B cell (primary cell): ENCODE measurements at places on chromosomes 12 and 14.

GRCh38 chr12:92571844-92572543 lies 130.8 kb upstream of the PLEKHG7 start:
- no peak for DNase-seq

- no peak for DNase-seq
Observed at GRCh38 chr12:6374786-6375160, 590 bp downstream of the SCNN1A start.

GRCh38 chr12:48084066-48084465 lies 21.8 kb downstream of the SENP1 start:
- DNase-seq = peak; percentile 26

DNA sequence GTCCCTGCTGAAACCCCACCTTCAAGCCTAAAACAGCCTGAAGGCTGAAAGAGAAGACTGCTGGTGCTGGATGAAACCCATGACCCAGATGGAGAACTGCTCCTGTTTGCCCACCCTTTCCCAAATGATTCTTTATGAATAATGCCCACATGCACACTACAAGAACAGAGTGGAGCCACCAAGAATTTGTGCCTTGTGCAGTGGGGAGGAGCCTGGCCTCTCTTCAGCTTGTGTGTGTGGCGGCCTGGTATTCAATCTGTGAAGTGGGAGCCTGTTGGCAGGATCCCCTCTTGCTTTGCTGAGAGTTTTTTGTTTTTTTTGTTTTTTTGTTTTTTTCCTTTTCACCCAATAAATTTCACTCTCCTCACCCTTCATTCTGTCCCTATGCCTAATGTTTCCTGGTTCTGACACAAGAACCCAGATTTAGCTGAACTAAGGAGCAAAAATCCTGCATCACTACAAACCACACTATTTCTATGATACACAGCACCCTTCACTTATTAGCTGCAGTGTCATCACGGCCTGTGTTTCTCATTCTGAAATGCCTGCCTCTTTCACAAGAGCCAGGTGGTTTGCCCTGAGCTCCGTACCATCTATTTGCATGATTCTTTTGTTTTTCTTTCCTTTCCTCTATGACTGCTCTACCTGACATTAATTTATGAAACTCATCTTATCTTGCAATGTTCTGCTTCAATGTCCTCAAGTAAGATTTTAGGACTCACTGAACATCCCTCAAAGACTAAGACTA lies 585.5 kb upstream of the ATXN7L3B start:
- DNase-seq = no peak

DNA sequence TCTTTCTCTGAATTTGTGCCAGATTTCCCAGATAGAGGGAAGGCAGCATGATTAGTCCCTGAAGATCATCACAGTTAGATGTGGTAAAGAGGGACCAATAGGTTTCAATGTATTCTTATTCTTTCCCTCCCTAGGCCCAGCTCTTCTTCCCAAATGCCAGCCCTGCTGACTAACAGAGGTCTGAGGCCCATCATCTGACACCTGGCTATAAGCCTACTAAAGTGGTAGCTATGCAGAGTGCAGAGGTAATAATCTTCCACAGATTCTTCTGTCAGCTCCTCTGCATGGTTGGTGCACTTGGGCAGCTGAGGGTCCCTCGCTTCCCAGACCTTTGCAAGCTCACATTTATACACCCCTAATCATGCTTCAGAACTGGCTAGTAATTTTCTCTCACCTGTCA lies 63.7 kb upstream of the PZP start:
- no peak for DNase-seq

DNA sequence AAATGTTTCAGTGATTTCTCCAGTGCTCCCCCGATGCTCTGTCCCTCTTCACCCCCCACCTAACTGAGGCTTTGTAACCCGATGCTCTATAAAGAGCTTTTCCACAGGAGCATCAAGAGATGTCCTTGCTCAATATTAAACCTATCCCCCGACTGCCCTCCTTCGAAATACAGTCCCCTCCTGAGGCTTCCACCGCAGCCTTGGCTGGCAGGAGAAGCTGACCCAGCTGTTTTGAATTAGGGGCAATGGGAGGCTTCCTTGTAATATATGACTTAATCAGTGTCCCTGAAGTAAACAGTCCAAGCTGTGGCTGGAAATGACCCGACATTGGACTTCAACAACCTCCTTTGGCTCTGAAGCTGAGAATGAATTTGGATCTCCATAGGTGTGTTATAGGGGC lies 62.4 kb downstream of the TMEM30B start:
- no peak for DNase-seq

DNA sequence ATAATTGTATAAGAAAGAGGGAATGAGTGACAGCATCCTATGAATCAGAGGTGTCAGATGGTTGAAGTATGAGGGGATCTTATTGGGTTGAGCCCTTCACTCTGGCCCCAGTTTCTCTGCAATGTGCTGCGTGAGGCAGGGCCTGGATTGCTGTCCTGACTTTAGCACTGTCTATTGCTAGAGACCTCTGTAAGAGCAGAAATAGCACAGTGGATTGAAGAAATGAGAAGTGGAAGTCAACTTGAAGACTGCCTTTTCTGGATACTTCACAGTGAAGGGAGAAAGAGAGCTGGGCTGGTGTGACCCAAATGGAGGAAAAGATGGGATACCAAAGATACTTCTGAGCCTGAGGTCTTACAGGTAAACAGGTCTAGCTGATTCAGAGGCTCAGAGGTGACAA lies 5.8 kb downstream of the ASCL4 start:
- DNase-seq = no peak

DNA sequence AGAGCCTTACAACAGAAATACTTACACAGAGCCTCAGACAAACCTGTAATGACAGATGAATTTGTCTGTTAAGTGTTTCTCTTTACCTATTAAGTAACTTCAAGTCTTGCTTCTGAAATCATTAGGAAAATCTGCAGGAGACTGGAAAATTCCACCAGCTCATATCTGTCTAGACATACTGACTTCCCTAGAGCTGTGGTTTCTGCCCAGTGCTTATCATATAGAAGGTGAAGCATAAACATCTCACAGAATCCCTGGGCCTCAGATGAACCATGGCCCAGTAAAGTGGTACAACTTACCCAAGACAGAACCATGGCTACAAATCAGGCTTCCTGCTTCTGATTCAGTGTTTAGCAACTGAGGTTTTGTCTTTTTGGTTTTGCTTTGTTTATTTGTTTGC lies 91.6 kb downstream of the EGLN3 start:
- DNase-seq = no peak

- DNase-seq = no peak
Observed at GRCh38 chr14:90658541-90658967, 157.7 kb downstream of the TTC7B start.

GRCh38 chr12:100737168-100737567 lies 57.4 kb upstream of the ANO4 start:
- no peak for DNase-seq

DNA sequence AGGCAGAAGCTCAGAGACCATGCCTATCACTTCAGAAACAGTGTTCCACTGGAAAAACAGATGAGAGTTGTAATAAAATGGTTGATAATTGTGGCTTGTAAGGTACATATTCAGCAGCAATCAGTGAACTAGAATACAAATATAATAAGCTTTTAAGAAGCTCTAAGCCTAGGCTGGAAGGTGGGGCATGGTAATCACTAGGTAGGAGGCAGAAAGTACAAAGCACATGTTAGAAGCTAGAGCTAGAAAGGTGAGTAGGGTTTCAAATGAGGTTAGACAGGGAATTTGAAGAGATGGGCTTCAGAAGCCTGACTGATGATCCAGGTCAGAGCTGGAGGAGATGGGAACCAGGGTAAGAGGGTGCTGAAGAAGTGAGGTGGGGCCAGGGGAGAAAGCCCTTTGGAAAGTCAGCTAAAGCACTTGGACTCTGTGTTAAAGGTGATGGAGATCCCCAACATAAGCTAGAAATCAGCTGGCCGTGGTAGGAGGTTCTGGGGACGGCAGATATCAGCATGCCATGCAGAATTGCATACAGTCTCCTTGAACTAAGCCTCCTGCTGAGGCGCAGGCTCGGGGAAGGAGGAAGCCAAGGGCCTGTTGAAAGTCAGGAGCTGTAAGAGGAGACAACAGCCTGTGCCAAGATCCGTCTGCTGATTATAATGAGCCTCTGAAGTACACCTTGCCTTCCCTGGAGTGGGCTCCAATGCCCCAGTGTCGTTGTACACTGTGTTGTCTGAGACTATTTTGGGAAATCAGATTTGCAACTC lies 659.4 kb downstream of the BCL11B start:
- no peak for DNase-seq

- DNase-seq = peak; percentile 46
Observed at GRCh38 chr12:79407671-79408622, 282.8 kb downstream of the PAWR start.

GRCh38 chr14:93987376-93987775 lies 9.7 kb upstream of the CCDC197 start:
- DNase-seq = no peak

DNA sequence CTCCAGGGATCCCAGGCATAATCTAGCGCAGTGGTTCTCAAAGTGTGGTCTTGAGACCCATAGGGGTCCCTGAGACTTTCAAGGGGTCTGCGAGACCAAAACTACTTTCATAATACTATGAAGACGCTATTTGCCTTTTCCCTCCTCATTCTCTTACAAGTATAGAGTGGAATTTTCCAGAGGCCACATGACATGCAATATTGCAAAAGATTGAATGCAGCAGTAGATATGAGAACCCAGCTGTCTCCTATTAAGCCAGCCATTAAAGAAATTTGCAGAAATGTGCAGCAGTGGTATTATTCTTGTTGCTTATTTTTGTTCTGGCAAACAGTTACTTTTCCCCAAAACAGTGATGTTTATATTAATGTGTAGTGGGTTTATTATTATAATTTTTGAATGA lies 62.8 kb downstream of the VWF start:
- no peak for DNase-seq
